Natural killer cell (primary cell): ENCODE measurements at places on chromosomes 2 and 18.

DNA sequence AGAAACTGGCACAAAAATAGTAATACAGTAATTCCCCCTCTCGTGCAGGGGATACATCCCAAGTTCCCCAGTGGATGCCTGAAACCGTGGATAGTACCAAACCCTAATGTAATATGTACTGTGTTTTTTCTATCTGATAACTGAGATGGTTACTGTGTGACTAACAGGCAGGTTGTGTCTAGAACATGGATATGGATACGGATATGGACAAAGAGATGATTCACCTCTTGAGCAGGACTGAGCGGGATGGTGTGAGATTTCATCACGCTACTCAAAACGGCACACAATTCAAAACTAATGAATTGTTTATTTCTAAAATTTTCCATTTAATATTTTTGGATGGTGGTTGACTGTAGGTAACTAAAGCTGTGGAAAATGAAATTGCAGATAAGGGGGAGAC lies 3.4 kb downstream of the MBD1 start:
- no peak for DNase-seq

- DNase-seq: peak; percentile 57
These were observed 412 bp downstream of the OSBPL1A start for GRCh38 chr18:24397131-24397693.

DNA sequence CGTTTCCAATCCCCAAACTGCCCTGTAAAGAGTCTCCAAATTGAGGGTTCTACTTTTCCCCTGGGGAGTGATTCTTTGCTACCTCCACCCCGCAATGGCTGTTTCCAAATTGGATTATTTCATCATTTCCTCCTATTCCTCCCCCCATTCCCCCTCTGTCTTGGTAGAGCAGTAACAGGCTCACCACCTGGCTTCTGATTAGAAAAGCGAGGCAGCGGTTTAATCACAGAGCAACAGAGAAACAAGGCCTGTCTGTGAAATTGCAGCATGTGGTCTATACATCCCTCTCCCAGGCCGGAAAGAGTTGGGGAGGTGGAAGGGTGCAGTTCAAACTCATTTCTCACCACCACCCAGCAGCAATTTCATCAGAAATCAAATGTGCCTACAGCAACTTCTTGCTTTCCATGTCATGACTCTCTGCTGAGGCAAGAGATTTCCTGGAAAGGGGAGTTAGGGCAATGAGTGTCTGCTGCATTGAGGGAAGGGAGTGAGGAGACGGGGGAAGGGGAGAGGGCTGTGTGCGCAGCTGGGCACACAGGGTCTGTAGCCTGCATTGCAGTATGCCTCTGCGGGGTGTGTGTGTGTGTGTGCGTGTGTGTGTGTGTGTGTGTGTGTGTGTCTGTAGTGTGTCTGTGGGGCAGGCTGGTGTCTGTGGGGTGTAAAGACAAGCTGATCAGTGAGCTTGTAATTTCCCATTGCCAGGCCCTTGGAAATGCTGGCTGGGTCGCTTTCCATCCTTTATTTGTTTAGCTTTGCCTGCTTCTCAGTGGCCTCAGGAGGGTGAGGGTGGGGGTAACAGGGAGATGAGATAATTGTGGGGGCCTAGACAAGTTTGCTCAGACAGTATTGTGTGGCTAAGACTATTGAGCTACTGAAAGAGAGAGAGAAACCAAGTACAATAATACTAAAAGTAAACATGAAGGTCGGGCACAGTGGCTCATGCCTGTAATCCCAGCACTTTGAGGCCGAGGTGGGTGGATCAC lies 13.5 kb upstream of the IGFBP2 start:
- no peak for DNase-seq

DNA sequence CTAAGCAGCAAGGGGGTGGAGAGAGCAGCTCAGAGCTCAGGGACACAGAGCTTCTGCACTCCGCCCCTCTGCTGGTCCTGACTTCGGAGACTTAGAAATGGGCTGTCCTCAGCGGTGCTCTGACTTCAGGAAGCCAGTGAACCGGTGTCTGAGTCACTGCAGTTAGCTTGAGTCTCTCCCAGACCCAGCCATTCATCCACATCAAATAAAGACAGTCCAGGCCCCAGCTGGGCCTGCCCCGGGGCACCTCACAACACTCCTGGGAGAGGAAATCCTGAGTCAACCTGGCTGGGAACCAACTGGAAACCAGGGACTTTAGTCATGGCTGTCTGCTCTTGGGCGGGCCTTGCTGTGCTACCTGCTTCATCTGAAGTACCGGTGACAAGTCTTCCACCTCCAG lies 5.4 kb upstream of the ITGB6 start:
- DNase-seq: no peak

- DNase-seq: no peak
These were observed 1317.5 kb upstream of the CELF4 start for GRCh38 chr18:38883111-38883510.

DNA sequence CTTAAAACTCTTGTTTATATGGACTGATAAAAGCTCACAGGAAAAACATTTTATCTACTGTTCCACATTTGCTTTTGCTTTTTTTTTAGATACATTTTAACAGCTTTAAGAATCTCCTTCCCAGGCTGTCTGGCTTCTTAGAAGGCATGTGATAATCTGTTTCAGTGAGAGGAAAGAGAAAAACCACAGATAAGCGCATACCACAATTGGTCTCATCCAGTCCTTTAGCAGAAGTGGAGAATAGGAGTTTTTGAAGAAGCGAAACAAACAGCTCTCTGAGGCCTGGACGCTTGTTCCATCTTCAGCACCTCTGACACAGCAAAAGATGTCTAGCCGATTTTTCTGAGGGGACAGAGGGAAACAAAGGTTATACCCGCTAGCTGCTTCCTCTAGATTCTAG lies 37.6 kb downstream of the RMC1 start:
- peak; percentile 50 for DNase-seq

DNA sequence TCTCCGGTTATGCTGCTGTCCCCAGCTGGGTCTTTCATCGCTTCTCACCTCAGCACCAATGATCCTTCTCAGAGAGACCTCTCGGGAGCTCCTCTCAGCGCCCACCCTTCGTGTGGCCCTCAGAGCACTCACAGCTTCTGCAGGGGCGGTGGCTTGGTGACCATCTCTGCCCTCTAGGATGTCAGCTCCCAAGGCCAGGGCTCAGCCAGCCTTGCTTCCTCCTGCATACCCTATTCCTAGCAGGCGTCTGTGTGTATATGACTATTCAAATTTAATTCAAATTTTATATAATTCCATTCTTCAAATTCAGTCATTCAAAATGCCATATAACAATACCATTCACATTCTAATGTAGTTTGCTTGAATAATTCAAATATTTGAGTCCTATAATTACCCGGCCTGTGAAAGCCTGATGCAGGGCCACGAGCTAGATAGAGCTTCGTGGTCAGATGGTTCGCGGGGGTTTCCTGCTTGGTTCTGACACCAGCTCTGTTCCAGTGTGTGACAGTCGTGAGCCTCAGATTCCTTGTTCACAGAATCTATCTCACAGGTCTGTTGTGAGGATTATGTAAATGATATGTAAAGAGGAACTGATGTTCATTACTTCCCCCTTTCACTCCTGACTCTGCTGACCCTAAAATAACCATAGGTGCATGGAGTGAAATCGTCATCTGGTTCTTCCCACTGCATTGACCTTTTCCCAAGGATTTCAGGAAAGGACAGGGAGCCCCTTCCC lies 94.0 kb upstream of the CNGA3 start:
- no peak for DNase-seq

- no peak for DNase-seq
These were observed 54.7 kb downstream of the KCTD18 start for GRCh38 chr2:200454927-200455801.

DNA sequence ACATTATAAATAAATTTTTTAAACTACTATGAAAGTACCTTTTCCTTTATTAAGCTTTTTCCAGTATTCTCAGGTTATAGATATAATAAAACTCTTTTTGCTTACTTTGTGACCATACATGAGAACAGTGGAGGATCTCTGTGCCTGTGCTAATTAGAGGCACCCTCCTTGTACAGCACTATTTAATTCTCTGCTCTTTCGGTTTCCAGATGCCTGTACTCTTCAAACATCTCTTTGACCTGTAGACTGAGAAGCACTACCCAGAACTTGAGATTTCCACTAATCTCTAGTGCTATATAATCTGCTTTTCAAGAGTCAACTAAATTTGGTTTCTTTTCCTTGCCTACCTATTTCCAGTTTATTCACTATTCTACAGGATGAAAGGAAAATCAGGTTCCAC lies 131.1 kb downstream of the GULP1 start:
- DNase-seq: no peak

GRCh38 chr2:109517118-109517889 lies 96.5 kb downstream of the SEPTIN10 start:
- no peak for DNase-seq

GRCh38 chr2:172339371-172340010 lies 87.9 kb upstream of the ITGA6 start:
- DNase-seq: peak; percentile 37

GRCh38 chr2:223751012-223751411 lies 86.4 kb downstream of the AP1S3 start:
- no peak for DNase-seq

DNA sequence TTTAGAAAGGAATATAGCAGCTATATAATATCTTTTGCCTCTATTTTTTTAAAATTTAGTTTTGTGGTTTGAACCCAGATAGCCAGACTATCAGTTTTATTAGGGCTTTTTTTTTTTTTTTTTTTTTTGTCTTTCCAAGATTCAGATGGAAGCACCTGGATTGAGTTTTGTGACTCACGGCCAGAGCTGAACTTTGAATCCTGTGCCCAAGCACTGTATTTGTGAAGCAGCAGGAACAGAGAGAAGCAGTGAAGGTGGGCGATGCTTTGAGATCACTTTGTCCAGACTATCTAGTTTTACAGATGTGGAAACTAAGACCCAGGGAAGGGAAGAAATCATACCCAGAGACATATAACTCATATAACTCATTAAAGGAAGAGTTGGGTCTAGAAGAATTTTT lies 33.9 kb downstream of the RPL37A start:
- DNase-seq: no peak

- no peak for DNase-seq
These were observed 91.5 kb downstream of the CCBE1 start for GRCh38 chr18:59605633-59606192.

- DNase-seq: no peak
These were observed 301.7 kb downstream of the TCF4 start for GRCh38 chr18:55286257-55286825.

- DNase-seq: no peak
These were observed 4.6 kb upstream of the DLX1 start for GRCh38 chr2:172080641-172081220.

GRCh38 chr2:21042958-21043743 lies 722 bp downstream of the APOB start:
- peak; percentile 74 for DNase-seq

DNA sequence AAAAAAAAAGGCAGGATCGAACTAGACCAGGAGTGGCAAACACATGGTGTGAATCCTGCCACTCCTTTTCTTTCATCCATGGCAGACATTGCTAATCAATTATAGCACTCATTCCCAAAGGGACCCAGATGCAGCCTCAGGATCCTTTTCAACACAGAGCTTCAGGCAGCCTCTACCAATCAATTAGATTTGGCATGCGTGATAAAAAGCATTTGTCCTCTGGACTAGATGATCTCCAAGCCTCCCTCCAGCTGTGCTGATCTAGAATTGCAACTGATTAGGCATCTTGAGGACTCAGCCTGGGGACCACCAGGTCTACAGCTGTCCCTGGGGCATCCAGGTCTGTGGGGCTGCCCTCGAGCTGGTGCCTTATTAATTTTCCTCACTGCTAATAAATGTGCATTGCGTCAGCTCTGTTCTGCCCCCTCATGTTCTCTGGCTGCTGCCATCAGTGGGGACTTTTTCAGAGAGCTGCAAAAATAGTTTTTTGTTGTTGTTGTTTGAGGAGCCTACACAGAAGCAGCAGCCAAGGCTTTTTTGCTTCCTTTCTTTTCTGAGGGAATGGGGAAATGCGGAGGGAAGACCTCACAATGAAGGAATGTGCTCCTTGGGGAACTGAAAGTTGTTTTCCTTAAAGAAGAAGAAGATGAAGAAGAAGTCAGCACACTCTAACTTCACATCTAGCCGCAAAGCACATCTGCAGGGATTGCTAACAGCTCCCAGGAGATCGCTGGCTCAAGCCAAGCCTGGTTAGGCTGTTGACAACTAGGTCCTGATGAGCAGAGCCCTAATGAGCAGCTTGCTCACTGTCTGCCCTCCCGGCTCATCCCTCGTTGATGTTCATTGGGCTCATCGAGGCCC lies 8.8 kb upstream of the ATOH8 start:
- DNase-seq: no peak

DNA sequence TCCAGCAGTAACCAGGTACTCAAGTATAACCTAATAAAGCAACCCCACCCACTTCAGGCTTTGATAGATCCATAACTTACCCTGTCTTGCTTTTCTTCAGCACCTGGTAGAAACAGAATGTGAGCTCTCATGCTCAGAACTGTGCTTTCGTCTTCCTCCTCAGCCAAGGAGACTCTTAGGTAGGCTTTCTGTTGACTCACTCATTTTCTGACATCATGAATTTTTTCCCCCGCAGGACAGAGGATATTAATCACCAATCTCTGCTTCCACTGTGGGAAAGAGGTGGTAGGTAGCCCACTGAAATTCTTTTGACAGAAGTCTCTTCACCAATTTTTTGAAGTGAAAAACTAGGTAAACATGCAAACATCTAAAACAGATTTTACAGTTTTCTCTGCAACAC lies 241.2 kb upstream of the KCNJ3 start:
- DNase-seq: no peak

DNA sequence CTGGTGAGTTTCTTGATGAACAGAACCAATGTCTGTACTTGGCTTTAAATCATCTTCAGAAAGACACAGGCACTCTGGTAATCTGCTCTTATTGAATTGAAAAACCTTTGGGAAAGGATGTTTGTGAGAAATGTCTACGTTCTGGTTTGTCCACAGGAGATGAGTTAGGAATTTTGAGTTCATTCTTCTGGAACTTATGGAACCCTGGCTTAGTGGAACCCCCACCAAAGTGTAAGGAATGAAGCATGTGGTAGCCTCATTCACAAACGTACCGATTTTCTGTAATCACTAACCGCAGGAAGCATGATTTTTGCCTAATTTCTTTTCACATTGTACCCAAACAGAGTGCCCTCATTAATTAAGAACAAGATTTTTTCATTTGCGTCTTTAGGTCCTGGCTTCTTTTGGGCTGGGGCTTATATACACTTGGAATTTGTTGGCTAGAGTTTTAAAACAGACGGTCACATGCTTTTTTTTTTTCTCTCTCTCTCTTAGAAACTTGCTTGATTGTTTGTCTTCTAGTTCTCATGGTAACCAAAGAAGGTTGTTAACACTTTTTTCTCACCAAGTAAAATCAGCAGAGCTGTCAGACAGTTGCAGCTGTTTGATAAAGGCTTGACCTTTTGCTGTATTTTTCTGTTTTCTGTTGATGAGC lies 314.1 kb upstream of the THUMPD2 start:
- DNase-seq: no peak

GRCh38 chr2:39728941-39729351 lies 50.1 kb downstream of the THUMPD2 start:
- no peak for DNase-seq

GRCh38 chr18:62418258-62418657 lies 93.1 kb downstream of the TNFRSF11A start:
- DNase-seq: peak; percentile 42

DNA sequence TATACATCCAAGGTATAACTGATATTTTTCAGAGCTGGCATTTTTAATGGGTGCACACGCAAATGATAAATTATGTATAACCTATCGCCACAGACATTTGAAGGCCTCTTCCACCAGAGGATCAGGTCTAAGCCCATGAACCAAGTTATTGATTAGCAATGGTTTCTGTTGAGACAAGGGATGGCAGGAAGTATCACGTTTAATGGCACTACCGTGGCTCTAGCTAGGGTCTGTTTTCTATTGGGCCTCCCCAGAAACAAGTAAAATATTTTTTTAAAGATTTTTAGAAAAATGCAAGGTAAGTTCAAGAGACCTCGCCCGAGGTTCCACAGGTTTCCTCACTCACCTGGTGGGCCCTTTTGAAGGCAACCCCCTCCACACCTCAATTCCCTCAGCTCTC lies 667 bp downstream of the GFPT1 start:
- no peak for DNase-seq
